ENCODE measurements at places on chromosomes 7 and 10.

GRCh38 chr7:25636871-25637283 is 408.6 kb upstream of the NPVF start:
- DNase-seq, result no peak

- no peak for DNase-seq
Measured at GRCh38 chr7:77738382-77738781, 42.1 kb downstream of the RSBN1L start.

DNA sequence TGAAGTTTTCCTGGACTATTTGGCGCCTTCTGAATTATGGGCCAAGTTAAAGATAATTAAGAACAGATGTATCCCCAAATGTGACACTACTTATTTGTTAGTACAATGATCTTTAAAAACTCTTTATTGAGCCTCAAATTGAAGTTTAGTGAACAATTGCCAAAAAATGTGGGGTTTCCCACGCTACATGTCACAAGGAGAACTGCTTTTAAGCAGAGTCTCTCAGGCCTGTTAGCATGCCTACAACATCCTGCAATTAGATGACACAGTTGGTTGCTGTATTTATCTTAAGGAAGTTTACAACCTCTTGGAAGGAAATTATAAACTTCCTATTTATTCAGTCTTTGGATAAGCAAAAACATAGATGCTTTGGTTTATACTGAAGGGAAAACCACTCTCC is 733.0 kb downstream of the TNS3 start:
- no peak for DNase-seq

DNA sequence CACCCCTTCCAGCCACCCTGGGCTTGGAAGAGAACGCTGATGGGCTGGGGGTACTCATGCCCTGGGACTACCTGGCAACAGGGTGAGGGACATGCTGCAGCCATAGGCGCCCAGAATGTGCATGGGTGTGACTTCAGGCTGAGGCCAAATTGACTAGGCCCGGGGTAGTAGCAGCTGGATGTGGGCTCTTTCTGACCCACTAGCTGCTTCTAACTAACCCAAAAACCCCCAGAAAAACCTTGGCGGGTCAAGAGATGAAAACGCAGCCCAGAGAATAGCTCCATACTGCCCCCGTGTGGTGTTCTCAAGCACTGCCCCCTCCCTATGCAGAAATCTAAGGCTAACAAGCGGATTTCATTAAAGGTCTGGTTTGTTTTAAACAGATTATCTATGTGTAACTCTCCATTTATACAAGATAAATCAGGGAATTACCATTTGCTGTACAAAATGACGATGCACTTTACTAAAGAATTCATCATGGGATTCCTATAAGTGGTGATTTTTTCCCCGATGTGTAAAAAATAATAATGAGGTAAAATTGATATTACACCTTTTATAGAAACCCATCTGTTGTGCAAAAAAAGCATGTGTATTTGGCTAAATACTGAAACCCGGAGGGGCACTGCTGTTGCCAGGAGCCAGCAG is 4.2 kb downstream of the SMARCD3 start:
- peak; percentile 90 for DNase-seq

DNA sequence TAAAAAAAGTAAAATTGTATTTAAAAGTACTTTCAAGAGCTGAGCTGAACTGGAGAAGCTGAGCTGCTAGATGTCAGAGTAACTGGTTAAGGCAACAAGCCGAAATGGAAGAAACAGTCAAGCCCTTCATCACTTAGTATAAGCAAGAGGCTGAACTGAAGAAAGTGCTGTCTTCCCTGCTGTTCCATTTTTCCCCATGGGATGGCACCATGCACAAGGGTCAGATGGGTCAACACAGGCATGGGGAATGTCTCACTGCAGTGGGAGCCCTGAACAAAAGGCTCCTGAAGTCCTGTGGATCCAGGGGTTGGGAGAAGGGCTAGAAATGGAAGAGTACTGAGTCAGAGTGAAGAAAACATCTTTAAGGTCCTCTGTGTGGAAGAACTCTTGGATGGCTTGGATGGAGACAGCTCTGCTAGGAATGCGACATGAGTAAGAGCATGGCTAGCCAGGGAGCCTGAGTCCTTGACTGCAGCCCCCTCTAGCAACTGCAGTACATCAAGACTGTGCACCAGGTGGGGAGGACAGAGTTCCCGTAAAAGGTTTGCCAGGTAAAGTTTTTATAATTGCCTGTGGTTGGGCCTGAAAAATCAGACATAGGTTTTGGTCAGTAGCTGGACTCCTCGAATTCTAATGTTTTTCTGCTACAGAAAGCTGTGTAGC is 348.3 kb downstream of the GPR158 start:
- no peak for DNase-seq

DNA sequence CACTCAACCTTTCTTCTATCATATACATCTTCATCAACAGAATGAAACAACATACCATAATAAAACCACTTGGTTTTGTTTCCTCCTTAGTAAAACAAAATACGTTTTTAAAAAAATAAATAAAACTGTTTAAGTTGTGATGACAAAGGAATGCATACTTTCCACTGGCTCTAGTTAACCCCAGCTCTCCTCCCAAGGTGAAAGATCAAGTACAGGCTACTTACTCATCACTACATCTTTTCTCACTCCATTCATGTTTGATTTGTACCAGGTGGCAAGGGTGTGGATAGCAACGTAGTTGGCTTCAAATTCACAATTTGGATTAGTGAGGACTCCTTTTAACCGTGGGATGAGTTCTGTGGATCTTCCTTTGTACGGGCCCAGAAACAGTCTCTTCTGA is 14.7 kb downstream of the OGA start:
- DNase-seq, result no peak

GRCh38 chr10:133379801-133380666 is 972 bp downstream of the PAOX start:
- no peak for DNase-seq

DNA sequence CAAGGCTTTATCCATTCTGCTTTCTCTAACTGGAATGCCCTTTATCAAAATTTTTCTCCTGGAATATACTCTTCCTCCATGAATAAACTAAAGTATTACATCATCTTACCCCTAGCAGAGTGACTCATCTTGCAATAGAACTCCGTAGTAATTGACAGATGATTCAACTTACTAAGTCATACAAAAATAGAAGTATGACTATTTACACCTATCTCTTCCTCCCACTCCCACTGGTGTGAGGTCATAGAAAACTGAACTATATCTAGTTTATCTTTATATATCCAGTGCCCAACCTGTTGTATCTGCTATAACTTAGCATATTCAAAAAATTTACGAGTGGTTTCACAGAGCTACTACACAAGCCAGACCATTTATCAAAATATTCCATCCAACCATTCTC is 26.1 kb downstream of the ABCB1 start:
- no peak for DNase-seq

DNA sequence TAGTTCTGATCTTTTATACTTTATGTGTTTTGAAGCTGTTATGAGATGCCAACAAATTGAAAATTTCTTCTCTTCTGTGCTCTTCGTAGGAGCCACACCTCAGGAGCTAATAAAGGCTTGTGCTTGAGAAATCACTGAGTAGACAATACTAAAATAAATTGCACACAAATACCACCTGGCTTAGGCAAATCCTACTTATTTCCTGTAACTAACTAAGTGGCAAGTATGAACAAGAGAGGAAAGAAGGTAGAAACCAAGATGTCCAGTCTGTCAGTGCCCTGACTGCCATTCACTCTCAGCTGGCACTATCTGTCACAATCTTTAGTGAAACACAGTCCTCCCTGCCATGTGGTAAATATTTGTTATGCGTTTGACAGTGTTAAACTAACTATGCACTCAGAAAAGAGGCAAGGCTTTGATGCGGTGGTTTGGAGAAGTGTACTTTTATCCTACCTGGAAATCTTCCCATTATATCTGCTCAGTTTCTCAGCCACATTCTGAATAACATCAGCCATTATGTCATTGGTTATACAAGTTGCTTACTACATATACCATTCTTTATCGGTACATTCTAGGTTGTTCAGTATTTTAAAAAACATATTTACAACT is 293.4 kb upstream of the VWC2 start:
- no peak for DNase-seq

DNA sequence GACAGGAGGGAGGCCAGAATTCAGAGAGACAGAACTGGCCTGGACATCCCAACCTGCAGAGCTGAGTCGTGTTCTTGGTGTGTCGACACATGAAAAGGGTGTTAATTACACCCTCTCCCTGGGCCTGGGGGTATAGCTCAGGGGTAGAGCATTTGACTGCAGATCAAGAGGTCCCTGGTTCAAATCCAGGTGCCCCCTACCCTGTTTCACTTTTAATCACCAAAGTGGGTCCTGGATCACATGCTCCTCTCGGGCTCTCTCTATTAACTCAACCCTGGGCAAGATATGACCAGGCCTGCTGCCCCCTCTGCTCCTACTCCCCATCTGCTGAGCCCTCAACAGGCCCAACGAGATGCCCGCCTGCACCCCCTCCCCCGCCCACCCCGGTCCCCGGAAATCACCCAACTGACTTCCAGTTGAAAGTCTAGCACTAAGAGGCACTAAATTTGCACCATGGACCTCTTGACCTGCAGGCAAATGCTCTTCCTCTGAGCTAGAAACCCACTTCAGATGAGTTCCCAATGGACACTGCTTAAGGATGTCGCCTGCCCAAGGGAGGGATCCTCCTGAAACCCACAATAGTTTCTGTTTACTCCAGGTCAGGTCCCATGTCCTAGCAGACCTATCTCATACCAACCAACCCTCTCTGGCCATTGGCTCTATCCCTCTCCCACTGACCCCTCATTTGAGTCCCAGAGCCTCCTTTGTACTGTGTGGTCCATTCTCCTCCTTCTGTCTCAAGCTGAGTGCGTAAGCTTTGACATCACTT is 137.6 kb downstream of the ZNF467 start:
- peak; percentile 13 for DNase-seq

- no peak for DNase-seq
Measured at GRCh38 chr7:72099784-72100183, 312.4 kb downstream of the CALN1 start.

DNA sequence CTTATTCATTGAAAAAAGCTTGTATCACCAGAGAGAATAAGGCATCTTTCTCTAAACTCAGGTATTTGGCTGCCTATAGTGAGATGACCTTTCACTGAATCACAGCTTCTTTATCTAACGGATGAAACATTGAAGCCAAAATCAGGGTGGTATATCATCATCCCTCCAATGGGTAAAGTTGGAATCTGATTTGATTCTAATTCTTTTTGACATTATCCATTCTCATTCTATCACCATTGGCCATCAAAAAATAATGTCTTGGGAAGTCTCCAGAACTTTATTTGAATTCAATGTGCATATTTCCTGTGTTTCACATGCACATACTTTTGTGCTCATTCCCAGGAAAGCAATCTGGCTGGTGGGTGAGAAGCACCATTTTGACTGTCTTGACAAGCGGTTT is 95.2 kb downstream of the PLPP4 start:
- DNase-seq, result no peak

GRCh38 chr7:142581341-142581740 is 167.9 kb upstream of the PRSS1 start:
- DNase-seq, result no peak

- no peak for DNase-seq
Measured at GRCh38 chr7:38020121-38020785, 99.8 kb downstream of the EPDR1 start.

DNA sequence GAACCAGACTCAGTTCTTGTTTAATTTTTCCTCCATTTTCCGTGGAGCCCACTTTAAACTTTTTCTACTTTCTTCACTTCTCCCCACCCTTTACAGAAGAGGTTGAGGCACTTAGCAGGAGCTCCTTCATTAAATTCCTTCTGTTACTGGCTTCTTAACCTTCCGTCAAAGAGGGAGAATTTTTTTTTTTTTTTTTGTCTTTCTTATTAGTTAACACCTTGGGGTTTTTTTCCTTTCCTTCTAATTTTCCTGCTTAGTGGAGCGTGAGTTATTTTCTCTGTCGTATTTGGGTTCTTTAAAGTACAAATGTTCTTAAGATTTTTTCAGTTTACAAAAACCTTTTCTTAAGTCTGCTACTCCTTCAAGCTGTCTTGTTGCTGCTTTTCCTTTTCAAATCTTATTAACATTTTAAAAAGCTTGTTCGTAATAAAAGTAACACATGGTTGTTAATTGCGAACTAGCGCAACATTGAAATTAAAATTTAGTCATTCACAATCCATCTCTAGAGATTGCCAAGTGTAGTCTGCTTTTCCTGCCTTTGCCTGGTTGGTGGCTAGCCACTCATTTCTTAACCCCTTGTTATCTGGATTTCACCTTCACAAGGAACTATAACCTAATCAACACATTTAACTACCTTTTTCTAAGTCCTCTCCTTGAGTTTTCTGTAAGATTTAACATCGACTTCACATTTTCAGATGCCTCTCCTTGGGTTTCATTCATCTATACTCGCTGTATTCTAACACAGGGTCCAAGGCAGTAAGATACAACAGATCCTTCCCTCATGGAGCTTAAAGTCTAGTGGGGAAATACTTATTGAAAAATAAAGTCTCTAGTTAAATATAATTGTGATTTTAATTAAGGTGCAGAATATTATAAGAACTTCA is 2.0 kb downstream of the BMPR1A start:
- no peak for DNase-seq

- no peak for DNase-seq
Measured at GRCh38 chr10:74824900-74825370, 1.5 kb upstream of the KAT6B start.

DNA sequence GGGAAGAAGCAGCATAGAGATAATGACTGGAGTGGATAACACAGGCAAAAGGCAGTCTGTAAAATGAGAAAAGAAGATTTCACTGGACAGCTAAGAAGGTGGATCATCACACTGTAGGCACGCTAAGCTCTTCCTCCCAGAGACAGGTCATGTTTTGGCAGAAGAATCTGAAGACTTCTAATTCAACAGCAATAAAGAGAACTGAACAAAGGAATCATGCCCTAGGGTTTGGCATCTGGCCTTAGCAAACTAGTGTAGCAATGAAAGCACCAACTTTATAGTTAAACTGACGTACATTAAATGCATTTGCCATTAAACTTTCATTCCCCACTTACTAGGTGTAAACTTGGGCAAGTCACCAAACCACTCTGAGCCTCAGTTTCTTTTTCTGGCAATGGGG is 84.4 kb upstream of the SEM1 start:
- DNase-seq, result no peak

DNA sequence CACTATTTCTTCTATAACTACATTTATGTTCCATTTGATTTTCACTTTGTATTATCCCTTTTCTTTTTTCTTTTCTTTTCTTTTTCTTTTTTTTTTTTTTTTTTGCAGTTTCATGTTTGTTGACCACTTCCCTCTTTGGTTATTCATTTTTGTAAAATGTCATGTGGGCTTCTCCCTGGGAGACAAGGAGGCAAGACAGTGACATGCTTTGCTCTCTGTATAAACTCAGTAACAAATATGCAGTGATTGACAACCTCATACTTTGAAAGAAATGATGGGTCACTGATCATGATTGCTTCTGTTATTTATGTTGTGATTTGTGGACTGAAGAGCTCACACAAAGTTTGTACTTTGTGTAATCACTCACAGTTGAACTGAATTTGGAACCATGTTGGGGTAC is 90.2 kb upstream of the ABI1 start:
- no peak for DNase-seq

DNA sequence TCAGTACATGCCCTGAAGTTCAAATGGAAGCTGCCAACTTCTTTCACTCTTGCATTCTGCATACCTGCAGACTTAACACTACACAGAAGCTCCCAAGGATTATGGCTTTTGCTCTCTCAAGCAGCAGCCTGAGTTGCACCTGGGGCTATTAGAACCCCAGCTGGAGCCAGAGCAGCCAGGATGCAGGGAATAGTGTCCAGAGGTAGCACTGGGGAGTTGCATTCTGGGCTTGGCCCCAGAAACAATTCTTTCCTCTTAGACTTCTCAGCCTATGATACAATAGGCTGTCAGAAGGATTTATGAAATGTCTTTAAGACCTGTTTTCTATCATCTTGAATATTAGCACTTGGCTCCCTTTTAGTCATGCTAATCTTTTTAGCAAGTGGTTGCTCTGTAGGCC is 886.7 kb upstream of the GHITM start:
- no peak for DNase-seq

- DNase-seq, result no peak
Measured at GRCh38 chr7:149071641-149072437, 18.7 kb downstream of the ZNF786 start.

All from NCI-H1694 (cell line).